Peyer's patch (tissue), 4 donors: ENCODE measurements at places on chromosomes 12 and 14. TPM values are rescaled to one million over a fixed set of nuclear protein-coding genes. Genes with fewer than 3 reads are reported as not detected.

DNA sequence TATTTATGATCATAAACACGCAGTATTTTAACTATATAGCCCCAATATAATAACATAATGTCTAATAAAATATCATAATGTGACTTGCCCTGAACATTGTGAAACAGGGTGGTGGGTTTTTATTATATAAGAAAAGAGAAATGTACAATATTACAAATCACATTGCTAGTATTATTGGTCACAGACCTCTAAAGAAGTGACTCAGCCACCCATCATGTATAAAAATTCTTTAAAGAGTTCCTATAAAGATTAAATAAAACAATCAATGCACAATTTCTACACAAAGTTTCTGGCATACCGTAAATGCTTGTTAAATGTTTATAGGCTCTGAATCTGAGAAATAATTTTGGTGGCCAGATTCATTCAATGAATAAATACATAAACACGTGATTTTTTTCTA is 28.9 kb downstream of the ABCC9 start:
- H3K4me3 ChIP-seq = no peak overlapping the region
- H3K36me3 ChIP-seq = no peaks in the 10 kb centered on the region
- H3K27ac ChIP-seq = no peak overlapping the region
- DNase-seq = no peak

- no peak overlapping the region for H3K4me3 ChIP-seq
- H3K36me3 ChIP-seq = no peaks in the 10 kb centered on the region
- no peak for DNase-seq
- H3K27ac ChIP-seq = no peak overlapping the region
- H3K27me3 ChIP-seq = no peaks in the 10 kb centered on the region
These were observed 2.5 kb upstream of the CHPT1 start for GRCh38 chr12:101694986-101695385.

DNA sequence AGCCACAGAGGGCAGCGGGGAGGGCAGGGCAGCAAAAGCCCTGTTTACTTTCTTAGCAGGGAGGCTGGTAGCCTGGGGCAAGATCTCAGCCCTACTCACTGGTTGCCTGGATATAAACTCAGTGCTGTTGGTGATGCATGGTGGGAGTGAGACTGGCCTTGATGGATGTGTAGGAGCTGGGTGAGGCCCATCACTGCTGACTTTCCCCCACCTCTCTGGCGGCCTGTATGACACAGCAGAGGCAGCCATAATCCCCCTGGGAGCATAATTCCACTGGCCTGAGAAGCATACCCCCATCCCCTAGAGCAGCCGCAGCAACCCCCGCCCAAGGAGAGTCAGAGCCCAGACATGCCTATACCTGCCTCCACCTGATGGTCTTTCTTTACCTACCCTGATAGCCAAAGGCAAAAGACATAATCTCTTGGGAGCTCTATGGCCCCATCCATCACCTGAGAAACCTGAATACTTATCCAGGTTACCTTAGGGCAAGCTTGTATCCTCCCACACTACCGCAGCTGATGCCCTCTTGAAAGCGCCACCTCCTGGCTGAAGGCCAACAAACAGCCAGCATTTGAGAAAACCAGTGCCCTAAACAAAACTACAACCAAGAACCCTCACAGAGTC is 59.3 kb downstream of the DNAI7 start:
- no peaks in the 10 kb centered on the region for H3K4me1 ChIP-seq
- H3K27me3 ChIP-seq = no peaks in the 10 kb centered on the region
- no peak for DNase-seq
- H3K4me3 ChIP-seq = no peak overlapping the region
- H3K27ac ChIP-seq = no peak overlapping the region

- H3K27ac ChIP-seq = no peak overlapping the region
- no peak overlapping the region for H3K4me3 ChIP-seq
- H3K36me3 ChIP-seq = no peaks in the 10 kb centered on the region
- no peaks in the 10 kb centered on the region for H3K4me1 ChIP-seq
These were observed 27.5 kb upstream of the PLEKHG7 start for GRCh38 chr12:92675092-92675865.

The PPP1R36 gene
- total RNA-seq = 2.1 TPM

DNA sequence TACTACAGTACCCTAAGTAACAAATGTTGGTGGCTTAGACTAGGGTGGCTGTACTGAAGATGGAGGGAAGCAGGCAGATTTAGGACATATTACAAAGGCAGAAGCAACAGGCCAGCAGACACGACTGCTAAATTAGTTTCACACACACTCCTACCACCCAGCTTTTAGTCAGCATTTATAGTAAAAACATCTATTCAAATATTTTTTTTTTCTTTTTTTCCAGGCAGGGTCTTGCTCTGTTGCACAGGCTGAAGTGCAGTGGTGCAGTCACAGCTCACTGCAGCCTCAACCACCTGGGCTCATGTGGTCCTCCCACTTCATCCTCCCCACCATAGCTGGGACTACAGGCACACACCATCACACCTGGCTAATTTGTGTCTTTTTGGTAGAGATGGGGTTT is 72.9 kb downstream of the CDK17 start:
- H3K27ac ChIP-seq = no peak overlapping the region
- no peak overlapping the region for H3K4me3 ChIP-seq
- H3K36me3 ChIP-seq = peaks cover 7% of the 10 kb centered on the region
- no peaks in the 10 kb centered on the region for H3K4me1 ChIP-seq
- H3K27me3 ChIP-seq = no peaks in the 10 kb centered on the region
- DNase-seq = peak; percentile 57

DNA sequence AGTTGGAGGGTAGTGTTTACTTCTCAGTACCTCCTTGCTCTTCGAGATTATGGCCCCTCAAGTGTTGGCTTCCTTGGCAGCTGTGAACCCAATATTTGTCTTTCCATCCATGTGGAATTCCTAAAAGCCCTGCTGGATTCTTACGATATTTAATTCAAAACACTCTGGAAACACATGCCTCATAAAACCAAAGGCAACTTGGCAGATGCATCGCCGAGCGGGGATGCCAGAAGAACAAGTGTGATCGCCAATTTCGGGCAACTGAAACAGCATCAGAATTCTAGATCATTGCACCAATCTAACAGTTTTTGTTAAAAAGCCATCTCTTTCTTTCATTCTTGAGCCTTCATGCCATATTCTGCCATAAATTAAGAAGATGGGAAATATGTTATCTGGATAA is 934.4 kb downstream of the AACS start:
- DNase-seq = no peak
- H3K4me1 ChIP-seq = no peaks in the 10 kb centered on the region
- H3K27ac ChIP-seq = no peak overlapping the region
- no peak overlapping the region for H3K4me3 ChIP-seq
- no peaks in the 10 kb centered on the region for H3K36me3 ChIP-seq

GRCh38 chr14:97726676-97727075 is 929.5 kb downstream of the VRK1 start:
- no peak overlapping the region for H3K27ac ChIP-seq
- no peaks in the 10 kb centered on the region for H3K27me3 ChIP-seq
- no peaks in the 10 kb centered on the region for H3K36me3 ChIP-seq
- H3K4me3 ChIP-seq = no peak overlapping the region
- H3K4me1 ChIP-seq = no peaks in the 10 kb centered on the region

GRCh38 chr12:105084251-105085250 is at the start of gene ALDH1L2:
ALDH1L2 (minus strand) TSS chr12:105084458; CDS start chr12:105084436, 22 bp downstream.
- H3K4me3 ChIP-seq = peak within 1 kb of the TSS; percentile 34
- peak within 1 kb of the TSS; percentile 5 for H3K27ac ChIP-seq
- DNase-seq = peak; percentile 60
- H3K4me1 ChIP-seq = no peaks in the 10 kb centered on the region

DNA sequence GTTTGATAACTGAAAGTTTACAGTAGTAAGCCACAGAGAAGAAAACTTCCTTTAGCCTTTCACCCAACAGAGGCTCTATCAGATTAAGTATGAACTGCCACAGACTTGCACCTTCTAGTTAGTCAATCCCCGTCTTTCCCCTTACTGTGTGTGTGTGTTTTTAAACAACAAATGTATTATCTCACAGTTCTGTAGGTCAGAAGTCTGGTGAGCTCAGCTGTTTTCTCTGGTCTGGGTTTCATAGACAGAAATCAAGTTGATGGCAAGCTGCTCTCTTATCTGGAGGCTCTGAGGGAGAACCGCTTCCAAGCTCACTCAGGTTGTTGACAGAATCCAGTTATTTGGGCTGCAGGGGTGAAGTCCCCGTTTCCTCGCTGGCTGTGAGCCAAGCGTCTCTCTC is 320.5 kb downstream of the PRKD1 start:
- H3K27ac ChIP-seq = no peak overlapping the region
- DNase-seq = no peak

GRCh38 chr12:54997929-54998522 is 13.5 kb upstream of the TESPA1 start:
- H3K27me3 ChIP-seq = no peaks in the 10 kb centered on the region
- no peak overlapping the region for H3K4me3 ChIP-seq
- H3K4me1 ChIP-seq = no peaks in the 10 kb centered on the region

DNA sequence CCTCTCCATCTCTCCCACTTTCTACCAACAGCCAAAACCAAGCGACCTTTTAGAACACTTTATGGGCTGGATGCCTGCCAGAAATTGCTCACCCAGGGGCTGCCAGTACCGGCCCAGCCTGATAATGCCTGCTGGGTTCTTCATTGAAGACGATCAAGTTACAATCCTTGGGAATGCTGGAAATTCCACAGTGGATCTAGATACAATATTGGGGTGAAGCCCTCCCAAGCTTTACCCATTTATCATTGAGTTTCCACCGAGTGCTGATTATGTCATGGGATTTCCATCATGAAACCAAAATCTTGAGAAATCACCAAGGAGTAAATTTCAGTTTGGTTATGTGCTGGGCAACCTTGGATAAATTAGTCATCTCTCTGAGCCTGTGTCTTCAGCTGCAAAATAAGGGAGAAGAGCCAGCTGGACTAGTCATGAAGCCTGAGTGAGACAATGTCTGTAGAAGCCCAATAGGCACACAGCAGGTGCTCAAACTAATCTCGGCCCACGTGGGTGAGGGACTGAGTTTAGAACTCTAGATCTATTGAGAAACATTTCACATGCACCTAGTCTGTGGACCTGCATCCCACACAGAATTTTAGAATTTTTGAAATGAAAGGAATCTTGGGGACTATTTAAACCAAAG is 75.5 kb upstream of the CLMN start:
- no peaks in the 10 kb centered on the region for H3K36me3 ChIP-seq
- H3K27me3 ChIP-seq = no peaks in the 10 kb centered on the region
- H3K27ac ChIP-seq = no peak overlapping the region
- H3K4me1 ChIP-seq = no peaks in the 10 kb centered on the region

The PRKAG1 gene
- 42.2 TPM for total RNA-seq

GRCh38 chr12:1104088-1104800 is 113.2 kb downstream of the ERC1 start:
- H3K4me3 ChIP-seq = no peak overlapping the region
- no peak for DNase-seq
- H3K27me3 ChIP-seq = no peaks in the 10 kb centered on the region
- H3K4me1 ChIP-seq = no peaks in the 10 kb centered on the region
- no peaks in the 10 kb centered on the region for H3K36me3 ChIP-seq

The RTN1 gene
- total RNA-seq = 5.0 TPM

DNA sequence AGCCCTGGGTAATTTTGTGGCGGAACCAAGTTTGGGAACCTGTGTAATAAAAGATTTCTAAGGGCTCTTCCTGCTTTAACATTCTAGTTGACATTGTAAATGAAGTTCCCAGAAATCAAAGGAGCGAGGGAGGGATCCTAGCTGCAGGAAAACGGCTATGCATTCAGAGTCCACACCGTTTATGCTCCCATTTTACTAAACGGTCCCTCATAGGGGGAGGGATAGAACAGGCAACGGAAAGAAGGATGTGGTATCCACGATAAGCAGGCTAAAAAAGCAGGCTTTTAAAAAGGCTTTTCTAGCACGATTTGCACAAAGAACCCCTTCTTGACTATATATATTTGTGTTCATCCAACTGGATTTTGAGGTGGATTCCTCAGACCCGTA is 559 bp downstream of the SYNJ2BP start:
- peak overlapping the region; percentile 59 for H3K4me3 ChIP-seq
- DNase-seq = no peak
- peak overlapping the region; percentile 66 for H3K27ac ChIP-seq
- H3K4me1 ChIP-seq = peaks cover 5% of the 10 kb centered on the region
- H3K27me3 ChIP-seq = no peaks in the 10 kb centered on the region

The EXOC3L4 gene
- total RNA-seq = 20.6 TPM

DNA sequence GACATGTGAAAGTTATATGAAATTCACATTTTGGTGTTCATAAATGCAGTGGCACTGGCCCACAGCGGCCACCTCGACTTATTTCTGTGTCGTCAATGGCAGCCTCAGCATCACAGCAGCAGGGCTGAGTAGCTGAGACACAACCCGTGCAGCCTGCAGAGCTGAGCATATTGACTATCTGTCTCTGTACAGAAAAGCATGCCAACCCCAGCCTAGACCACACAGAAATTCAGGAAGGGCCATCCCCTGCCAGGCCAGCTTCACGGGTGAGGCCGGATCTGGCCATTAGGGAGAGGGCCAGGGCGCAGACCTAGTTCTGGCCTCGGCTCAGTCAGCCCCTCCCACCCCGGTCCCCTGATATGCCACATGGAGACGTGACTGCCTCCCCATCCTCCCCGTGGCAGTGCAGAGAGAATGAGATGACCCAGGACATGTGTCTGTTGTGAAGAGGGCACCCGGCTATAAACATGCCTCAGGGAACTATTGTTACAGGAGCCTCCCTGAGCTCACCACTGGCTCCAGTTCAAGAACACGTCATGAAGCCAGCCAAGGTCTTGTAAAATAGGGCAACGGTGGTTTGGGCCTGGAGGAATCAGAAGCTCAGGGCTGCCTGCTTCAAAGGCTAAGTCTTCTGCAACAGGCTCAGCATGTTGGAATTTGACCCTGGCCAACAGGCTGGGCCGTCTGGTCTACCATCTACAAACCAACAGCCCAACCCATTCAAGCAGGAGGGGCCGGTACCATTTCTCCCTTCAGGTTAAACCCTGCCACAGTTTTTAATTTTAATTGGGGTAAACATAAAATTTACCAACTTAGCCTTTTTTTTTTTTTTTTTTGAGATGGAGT is 25.5 kb downstream of the SCARB1 start:
- no peak overlapping the region for H3K4me3 ChIP-seq
- H3K27me3 ChIP-seq = no peaks in the 10 kb centered on the region
- no peaks in the 10 kb centered on the region for H3K4me1 ChIP-seq
- no peaks in the 10 kb centered on the region for H3K36me3 ChIP-seq

The HVCN1 gene
- total RNA-seq = 2.6 TPM
